T-helper 17 cell (primary cell): ENCODE measurements at places on chromosomes 5 and 9. TPM values are rescaled to one million over a fixed set of nuclear protein-coding genes. Genes with fewer than 3 reads are reported as not detected.

DNA sequence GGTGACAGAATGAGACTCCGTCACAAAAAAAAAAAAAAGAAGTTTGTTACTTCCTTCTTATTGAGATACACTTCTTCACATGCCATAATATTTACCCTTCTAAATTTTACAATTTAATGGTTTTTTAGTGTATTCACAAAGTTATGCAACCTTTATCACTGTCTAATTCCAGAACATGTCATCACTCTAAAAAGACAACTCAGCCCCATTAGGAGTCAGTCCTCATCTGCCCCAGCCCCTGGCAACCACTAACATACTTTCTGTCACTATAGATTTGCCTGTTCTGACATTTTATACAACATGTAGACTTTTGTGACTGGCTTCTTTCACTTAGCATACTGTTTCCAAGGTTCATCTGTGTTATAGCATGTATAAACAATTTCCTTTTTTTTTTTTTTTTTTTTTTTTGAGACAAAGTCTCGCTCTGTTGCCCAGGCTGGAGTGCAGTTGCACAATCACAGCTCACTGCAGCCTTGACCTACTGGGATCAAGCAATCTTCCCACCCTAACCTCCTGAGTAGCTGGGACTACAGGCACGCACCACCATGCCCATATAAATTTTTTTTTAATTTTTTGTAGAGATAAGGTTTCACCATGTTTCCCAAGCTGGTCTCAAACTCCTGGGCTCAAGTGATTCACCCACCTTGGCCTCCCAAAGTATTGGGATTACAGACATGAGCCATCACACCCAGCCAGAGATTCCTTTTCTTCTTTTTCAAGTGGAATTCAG is 18.0 kb downstream of the AQP3 start:
- peaks cover 24% of the 10 kb centered on the region for H3K4me1 ChIP-seq
- no peak overlapping the region for H3K4me3 ChIP-seq
- peaks cover 3% of the 10 kb centered on the region for H3K36me3 ChIP-seq
- no peaks in the 10 kb centered on the region for H3K27me3 ChIP-seq

DNA sequence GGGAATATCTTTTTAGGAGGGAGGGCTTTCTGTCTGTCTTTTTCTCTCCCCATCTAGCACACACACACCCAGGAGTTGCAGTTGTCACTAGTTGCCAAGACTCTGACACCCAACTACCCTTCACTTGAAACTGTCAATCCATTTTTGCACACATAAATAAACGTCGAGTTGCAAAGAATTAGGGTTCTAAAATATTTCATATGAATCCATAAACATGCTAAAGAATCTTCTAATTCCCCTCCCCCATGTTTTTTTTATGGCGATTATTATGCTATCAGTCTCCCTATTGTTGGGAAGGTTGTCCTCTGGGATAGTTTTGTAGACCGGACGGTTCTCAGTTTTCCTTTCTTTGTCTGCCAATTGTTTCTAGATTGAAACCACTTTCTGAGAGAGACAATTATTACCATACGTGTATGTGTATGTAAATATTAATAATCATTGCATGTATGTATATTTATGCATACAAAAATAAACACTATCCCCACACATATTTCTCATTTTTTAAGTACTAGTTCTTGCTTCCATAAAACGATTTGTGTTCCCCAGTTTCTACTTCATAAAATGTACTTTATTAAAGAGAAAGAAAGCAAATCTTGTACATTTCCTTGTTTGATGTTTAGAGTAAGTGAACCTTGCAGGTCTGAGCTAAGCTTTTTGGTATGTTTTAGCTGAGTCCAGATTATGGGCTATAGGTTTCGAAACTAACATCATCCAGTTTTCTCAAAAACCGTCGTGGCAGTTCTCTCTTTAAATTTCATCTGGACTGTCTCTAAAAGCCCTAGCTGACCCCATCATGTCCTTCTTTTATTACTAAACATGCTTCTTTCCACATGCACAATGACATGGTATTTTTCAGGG is 165.0 kb upstream of the MPDZ start:
- DNase-seq: no peak
- no peaks in the 10 kb centered on the region for H3K36me3 ChIP-seq

- no peak for DNase-seq
- H3K4me3 ChIP-seq: no peak overlapping the region
- peaks cover 6% of the 10 kb centered on the region for H3K36me3 ChIP-seq
- peaks cover under 1% of the 10 kb centered on the region for H3K4me1 ChIP-seq
- no peak overlapping the region for H3K27ac ChIP-seq
- H3K27me3 ChIP-seq: no peaks in the 10 kb centered on the region
Measured at GRCh38 chr5:82165740-82166530, 112.2 kb downstream of the RPS23 start.

DNA sequence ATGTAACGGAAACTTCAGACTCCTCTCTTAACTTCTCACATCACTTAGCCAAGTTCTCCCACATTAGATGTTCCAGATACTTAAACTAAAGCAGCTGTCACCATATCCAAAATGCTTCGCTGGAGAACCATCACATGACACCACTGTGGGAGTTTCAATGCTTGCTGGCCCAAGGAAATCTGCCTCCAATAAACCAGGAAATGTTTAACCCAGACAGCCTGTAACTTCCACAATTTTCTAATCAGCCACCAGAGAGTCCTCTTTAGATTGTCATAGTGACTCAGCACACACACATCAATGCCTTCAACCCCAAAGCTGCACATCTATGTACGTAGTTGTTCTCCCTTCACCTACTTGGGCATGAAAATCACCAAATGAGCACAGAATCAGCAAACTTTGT is 118.7 kb downstream of the LPAR1 start:
- no peaks in the 10 kb centered on the region for H3K4me1 ChIP-seq
- no peaks in the 10 kb centered on the region for H3K27me3 ChIP-seq
- no peak overlapping the region for H3K4me3 ChIP-seq
- no peak for DNase-seq
- no peak overlapping the region for H3K27ac ChIP-seq
- H3K36me3 ChIP-seq: no peaks in the 10 kb centered on the region

DNA sequence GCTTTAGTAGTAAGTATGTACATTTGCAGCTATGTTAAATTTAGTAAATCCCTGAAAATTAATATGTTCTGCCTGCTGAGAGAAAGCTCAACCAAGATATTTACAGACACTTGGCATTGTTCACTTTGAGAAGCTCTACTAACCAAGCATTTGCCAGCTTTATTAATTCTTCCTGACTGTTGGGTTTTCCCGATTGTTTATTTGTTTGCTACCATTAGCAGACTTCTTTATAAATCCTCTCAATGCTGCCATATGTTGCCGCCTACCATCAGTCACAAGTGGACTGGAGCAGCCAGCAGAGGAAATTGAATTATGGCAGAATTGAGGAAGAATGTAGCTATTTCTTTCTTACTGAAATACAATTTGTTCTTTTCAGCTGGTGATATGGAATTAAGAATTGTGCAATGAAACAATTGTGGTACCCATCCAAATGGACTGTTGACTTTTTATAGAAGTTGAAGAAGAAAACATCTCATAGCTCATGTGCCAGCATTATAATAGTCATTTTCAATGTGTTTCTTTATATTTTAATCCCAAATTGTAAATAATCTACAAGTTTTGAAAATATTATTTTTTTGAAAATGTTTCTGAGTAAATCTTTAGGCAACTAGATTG is 588.7 kb upstream of the CDH6 start:
- no peak for DNase-seq
- H3K36me3 ChIP-seq: no peaks in the 10 kb centered on the region
- H3K4me1 ChIP-seq: no peaks in the 10 kb centered on the region
- no peaks in the 10 kb centered on the region for H3K27me3 ChIP-seq

- no peak overlapping the region for H3K27ac ChIP-seq
- no peak for DNase-seq
- peaks cover 2% of the 10 kb centered on the region for H3K4me1 ChIP-seq
- H3K27me3 ChIP-seq: peaks cover 16% of the 10 kb centered on the region
Measured at GRCh38 chr5:976849-977751, 31.5 kb upstream of the NKD2 start.

Gene CACFD1
- 1.4 TPM for total RNA-seq

Gene CCL21
- not detected for total RNA-seq

Gene SYNPO
- total RNA-seq: 1.5 TPM
